ENCODE measurements at places on chromosomes 6 and 20.

DNA sequence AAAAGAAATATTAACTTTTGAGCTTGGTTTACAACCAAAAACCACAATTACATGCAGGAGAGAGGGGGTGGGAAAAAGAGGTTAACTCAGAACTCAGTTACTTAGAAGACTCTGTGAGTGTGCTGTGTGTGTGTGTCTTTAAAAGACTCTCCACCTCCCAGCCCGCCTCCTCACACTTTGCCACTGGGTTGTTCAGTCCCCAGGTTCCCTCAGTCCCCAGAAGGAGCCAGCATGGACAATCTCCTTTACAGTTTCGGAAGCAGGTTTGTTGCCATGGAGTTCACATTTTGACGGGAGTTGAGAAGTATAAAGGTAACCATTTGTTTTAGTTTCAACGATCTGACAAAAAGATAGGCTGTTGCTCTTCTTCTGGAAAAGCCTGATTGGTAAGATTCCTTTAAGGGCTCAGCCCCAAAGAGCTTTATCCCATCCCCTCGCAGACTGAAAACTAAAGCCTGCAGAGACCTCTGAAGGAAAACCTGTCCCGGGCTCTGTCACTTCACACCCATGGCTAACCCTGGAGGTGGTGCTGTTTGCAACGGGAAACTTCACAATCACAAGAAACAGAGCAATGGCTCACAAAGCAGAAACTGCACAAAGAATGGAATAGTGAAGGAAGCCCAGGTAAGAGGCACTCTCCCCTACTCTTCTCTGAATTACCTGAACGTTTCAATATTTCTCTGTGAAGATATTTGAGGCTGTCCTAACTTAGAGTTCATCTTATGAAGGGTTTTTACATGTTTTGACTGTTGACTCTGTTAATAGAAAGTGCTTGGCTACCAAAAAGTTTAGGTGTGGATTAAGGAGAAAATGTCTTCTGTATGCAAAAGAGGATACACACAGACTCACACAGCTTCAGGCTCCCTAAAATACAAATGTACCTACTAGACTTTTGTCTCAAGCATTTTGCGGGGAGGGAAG is at the start of gene SPTLC3:
Gene SPTLC3, plus strand, starts transcription at position 212 of the 921 bp plus-strand sequence. Its CDS starts 296 bp downstream, at position 508.
- DNase-seq: peak; percentile 6

DNA sequence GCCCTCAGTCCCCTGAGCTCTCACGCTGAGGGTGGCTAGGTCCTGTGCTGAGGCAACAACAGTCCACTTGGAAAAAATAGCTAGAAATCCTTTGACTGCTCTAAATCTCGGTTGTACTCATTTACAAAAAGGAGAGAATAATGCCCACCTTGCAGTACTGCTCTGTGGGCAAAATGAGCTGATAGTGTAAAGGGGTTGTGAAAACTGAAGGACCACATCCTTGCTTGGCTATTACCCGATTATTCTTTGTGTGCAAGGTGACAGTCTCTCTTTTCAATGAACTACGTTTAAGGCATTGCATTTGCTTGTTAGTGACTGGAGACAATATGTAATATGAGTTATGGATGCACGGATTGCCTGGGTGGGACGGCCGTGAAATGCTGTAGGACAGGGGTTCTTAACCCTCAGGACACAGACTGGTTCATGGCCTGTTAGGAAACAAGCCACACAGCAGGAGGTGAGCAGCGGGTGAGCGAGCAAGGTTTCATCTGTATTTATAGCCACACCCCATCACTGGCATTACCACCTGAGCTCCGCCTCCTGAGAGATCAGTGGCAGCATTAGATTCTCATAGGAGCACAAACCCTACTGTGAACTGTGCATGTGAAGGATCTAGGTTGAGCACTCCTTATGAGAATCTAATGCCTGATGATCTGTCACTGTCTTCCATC is 14.6 kb downstream of the SAMD3 start:
- DNase-seq: no peak

DNA sequence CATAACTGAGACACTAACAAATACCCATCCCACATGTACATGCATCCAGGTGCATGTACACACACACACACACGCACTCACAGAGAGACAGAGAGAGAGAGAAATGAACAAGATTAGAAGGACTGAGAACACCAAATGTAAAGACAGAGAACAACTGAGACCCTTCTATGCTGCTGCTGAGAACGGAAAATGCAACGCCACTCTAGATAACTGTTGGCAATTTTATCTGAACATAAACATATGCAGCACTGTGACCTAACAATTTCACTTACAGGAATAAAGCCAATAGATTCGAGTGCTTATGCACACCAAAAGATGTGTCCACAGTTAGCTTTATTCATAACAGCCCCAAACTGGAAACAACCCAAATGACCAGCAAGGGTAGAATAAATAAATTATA is 103.8 kb upstream of the LY86 start:
- no peak for DNase-seq

DNA sequence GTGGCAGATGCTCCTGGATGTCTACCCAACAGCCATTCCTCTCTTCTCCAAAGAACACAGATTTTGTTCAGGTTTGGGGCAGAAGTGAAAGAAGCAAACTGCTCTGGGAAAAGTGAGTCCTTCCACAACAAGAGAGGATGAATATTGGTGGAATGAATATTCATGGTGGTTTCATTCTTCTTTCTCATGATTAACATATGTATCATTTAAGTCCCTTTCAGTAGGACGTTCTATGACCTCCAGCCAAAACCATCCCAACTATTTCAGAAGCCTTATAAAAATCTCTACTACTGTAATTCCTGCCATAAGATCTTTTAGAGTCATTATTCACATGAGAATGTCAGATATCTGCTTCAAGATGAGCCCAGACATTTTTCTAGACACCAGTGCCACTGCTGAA is 44.4 kb downstream of the MDN1 start:
- DNase-seq: no peak

DNA sequence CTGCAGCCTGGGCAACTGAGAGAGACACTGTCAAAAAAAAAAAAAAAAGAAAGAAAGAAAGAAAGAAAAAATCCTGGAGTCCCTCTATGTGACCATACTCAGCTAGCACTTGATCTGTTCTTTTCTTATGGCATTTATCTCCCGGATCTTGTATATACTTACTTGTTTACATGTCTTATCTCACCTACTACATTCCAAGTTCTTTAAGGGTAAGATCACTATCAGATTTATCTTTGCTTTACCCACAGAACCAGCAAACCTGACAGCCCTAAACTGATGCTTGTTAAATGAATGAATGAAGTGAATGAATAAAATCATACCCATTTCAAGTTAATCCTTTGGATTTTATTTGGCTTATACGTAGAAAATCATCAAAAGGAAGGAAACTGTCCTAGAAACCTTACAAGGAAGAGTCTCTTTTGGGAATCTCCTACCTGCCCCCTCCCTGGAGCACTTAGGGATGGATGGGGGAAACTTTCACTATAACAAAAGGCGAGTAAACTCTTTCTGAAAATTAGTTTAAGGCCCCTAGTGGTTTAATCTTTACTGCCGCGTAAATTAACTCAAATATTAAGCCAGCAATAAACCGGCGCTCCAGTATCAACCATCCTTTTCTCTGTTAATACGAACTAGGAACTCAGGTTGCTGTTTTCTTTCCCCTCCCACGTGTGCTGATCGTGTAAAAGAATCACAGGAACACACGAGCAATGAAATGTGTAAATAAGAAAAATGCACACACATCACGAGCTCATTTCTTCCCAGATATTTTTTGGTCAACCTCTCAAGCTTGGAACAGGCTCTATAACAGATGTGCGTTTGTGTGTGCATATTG is 1.3 kb upstream of the UTRN start:
- DNase-seq: no peak

DNA sequence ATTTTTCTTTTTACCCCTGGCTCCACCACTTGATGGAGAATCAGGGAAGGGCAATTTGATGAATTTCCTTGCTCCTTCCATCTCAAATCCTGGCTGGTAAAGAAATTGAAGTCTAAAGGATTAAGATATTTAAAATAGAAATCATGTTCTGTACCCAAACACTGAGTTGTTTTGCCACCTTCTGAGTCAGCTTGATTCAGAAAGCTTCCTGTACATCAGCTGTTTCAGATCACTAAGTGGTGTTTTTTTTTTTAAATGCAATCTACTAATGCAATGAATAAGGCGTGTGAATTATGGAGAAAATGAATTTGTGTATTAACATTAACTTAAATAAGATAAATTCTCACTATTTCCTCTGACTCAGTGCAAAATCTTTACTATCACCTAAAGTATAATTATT is 11.5 kb upstream of the POPDC3 start:
- DNase-seq: no peak

- no peak for DNase-seq
These were observed 355.9 kb downstream of the PREX1 start for GRCh38 chr20:48471759-48472408.

GRCh38 chr6:138428944-138429598 is 25.0 kb downstream of the HEBP2 start:
- DNase-seq: no peak

DNA sequence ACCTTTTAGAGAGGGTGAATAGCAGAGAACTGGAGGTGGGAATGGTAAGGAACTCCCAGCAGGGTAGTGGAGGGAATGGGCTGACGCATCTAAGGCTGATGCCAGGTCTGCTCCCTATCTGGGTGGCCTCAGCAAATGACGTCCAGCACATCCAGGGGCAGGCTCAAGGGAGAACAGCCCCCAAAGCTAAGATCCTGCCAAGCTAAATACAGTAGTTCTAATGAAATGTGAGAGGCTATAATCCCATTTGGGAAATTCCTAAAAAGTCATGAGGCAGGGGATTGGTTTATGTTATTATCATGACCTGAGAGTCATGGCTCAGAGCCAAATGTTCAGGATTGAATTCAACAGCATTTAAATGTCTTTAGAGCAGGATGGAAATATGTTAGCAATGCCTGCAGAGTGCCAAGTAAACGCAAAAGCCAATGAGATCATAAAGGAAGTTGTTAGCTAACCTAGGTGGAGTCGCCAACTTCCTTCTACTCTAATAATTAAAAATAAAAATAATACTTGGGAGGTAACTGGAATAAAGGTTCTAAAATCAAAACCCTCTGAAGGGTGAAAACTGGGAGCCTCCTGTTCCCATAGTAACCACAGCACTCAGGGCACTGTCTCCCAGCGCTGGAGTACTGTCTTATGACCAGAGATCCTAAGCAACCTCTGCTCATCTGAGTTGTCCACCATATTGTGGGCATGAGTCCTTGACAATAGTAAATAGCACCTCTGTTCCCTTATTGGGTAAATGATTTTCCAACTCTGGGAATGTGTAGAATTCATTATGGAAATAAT is 34.8 kb downstream of the IYD start:
- DNase-seq: no peak

- DNase-seq: no peak
These were observed 11.0 kb downstream of the TBPL1 start for GRCh38 chr6:133964052-133964451.

DNA sequence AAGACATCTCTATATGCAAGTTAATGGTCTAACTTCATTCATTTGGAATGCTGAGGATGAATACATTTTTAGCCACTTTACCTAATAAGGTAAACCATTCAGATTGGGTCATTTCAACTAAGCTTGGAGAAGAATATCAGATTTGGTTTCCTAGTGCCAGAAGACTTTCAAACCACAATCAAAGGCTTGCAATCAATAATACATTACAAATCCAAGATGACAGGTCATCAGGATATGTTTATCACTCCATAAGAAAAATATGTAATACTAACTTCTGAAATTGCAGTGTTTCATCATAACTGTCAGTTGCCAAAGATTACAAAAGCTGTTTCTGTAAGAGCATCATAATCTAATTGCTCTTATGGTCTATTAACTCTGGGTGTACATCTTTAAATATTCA is 654.0 kb downstream of the COL12A1 start:
- no peak for DNase-seq

- no peak for DNase-seq
These were observed 59.6 kb upstream of the ESR1 start for GRCh38 chr6:151747896-151748295.
